SJSA1 (cell line): ENCODE measurements at places on chromosomes 2 and 18. TPM values are rescaled to one million over a fixed set of nuclear protein-coding genes. Genes with fewer than 3 reads are reported as not detected.

GRCh38 chr2:171482308-171482707 is 40.0 kb upstream of the CYBRD1 start:
- no peak overlapping the region for H3K4me3 ChIP-seq
- no peak for DNase-seq
- H3K36me3 ChIP-seq, result peaks cover 7% of the 10 kb centered on the region
- H3K4me1 ChIP-seq, result peaks cover 10% of the 10 kb centered on the region
- H3K27me3 ChIP-seq, result no peaks in the 10 kb centered on the region
- H3K27ac ChIP-seq, result peak overlapping the region; percentile 28; the same call in 1 of the 2 replicates

DNA sequence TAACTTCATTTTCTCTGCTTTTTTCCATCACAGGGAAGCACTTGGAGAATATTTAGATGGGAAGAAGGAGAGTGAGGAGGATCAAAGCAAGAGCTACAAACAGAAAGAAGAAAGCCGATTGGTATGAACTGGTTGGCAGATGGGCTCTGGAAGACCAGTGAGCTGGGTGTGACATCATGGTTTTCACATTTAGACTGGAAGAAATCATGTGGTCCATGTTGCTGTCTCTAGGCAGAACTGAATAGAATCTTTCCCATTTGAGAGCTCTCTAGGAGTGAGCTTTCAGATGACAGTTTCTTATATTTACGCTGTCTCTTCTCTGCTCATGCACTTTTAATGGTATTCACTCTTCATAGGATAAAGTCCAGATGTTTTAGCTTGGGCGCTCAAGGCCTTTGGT is 12.6 kb downstream of the DRC1 start:
- no peak overlapping the region for H3K27ac ChIP-seq
- H3K36me3 ChIP-seq, result no peaks in the 10 kb centered on the region
- DNase-seq, result no peak

- no peaks in the 10 kb centered on the region for H3K4me1 ChIP-seq
- H3K27me3 ChIP-seq, result 0 out of 2 replicates have a peak, but pooled peaks cover 2% of the 10 kb centered on the region
- H3K27ac ChIP-seq, result no peak overlapping the region
- H3K4me3 ChIP-seq, result no peak overlapping the region
- no peak for DNase-seq
Measured at GRCh38 chr2:157394928-157395327, 49.0 kb downstream of the CYTIP start.

DNA sequence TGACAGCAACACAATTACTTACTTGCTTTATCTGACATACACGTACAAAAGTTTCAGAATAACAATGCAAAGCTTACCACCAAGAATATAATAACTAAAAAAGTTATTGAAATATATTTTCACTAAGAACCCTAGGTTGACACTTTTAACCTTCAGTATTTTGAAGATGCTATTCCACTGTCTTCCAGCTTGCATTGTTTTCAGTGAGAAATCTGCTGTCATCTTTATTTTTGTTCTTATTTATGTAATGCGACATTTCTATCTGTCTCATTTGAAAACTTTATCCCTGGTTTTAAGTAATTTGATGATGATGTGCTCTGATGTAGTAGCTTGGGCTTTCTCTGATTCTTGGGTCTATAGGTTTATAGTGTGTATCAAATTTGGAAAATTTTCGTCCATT is 165.0 kb upstream of the SMIM21 start:
- H3K4me3 ChIP-seq, result no peak overlapping the region
- no peaks in the 10 kb centered on the region for H3K4me1 ChIP-seq
- no peak overlapping the region for H3K27ac ChIP-seq
- H3K36me3 ChIP-seq, result no peaks in the 10 kb centered on the region

DNA sequence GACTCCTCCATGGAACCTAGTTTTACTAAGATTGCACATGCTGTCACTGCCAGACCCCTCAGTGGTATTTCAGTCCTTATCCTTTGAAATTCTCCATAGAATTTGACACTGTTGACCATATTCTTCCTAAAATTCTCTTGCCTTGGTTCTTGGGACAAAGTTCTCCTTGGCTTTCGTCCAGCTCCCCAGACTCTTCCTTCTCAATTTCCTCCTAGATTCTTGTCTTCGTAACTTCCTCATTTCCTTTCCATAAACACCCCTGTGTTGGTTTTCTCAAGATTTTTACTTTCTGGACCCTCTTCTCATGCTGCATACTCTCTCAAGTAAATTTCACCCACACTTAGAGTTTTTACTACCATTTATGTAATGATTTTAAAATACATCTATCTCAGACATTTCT is 96.6 kb upstream of the TWSG1 start:
- H3K27ac ChIP-seq, result no peak overlapping the region
- DNase-seq, result no peak

The HAAO gene
- not detected in 2 replicates for total RNA-seq
